ENCODE measurements at places on chromosomes 7 and 10.

DNA sequence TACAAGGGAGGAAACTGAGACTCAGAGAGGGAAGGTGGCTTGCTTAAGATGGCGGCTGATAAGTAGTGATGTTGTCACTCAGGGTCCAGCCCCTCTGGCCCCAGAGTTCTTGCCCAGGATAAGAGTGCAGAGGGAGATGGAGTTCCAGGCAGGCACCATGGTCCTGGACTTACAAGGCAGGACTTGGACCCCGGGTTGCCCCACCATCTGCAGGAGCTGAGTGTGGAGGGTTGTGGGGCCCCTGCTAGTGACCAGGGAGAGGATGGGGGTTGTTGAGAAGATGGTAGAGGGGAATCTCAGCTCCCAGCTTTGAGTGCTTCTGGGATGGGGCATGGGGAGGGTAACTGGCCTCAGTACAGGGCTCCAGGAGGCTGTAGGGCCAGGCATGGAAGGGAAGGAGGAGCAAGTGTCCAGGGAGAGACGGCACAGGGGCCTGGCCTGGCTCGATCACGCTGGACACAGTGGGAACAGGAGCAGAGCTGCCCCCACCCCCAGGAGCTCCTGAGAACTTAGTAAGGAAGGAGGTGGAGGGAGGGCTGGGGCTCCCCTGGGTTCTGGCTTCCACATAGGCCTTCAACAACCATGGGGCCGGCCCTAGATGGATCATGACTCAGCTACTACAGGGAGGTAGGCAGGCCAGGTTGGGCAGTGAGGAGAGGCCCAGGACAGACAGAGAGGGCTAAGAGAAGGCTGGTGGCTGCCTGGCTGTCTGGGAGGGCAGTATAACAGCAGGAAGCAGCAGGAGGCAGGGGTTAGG is 28.2 kb downstream of the PPIF start:
- H3K36me3 ChIP-seq: no peaks in the 10 kb centered on the region
- no peak overlapping the region for H3K4me3 ChIP-seq

DNA sequence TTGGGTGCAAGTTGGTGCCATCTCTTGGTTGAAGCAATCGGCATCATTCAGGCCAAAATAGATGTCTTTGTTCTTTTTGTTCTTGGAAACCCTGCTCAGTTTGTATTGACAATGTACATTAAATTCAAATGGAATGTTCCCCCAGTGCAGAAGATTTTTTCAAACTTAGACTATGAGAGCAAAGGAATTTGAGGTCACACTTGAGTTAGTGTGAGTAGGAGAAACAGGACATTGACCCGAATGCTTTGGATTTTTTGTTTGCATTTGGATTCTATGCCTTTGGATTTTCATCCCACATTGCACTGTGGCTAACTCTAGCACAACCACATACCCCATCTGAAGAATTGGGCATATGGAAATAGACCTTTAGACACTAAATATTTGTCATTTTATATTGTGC is 480.0 kb downstream of the GALNT17 start:
- no peak for DNase-seq
- no peak overlapping the region for H3K4me3 ChIP-seq
- no peaks in the 10 kb centered on the region for H3K36me3 ChIP-seq
- no peak overlapping the region for H3K27ac ChIP-seq
- H3K4me1 ChIP-seq: no peaks in the 10 kb centered on the region
- no peaks in the 10 kb centered on the region for H3K27me3 ChIP-seq

- H3K4me1 ChIP-seq: peaks cover 24% of the 10 kb centered on the region
- peak overlapping the region; percentile 84 for H3K27ac ChIP-seq
- peak; percentile 86 for DNase-seq
- peak overlapping the region; percentile 51 for H3K4me3 ChIP-seq
- no peaks in the 10 kb centered on the region for H3K27me3 ChIP-seq
Observed at GRCh38 chr7:105691680-105692564, 110.6 kb upstream of the EFCAB10 start.

DNA sequence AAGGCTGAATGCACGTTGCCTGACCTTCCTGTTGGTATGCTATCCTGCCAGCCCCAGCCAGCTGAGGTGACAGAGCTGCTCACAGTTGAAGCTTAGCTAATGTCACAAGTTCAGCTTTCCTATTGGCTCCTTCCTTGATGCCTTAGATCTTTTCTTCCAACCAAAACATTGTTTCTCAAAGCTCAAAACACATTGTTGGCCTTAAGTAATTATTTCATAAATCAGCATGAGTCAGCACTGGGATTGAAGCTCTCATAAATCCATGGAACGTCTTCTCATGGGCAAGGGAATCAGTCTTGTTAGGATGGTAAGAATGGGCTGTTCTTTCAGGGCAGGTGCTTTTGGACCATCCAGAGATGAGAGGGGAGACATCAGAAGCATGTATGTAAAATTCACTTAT is 128.1 kb upstream of the SAMD8 start:
- no peak overlapping the region for H3K27ac ChIP-seq
- H3K27me3 ChIP-seq: no peaks in the 10 kb centered on the region
- peaks cover 19% of the 10 kb centered on the region for H3K36me3 ChIP-seq
- no peaks in the 10 kb centered on the region for H3K4me1 ChIP-seq
- H3K4me3 ChIP-seq: no peak overlapping the region
- no peak for DNase-seq

GRCh38 chr7:159108941-159109652 is 35.6 kb downstream of the VIPR2 start:
- no peak overlapping the region for H3K4me3 ChIP-seq
- DNase-seq: no peak
- H3K36me3 ChIP-seq: peaks cover 69% of the 10 kb centered on the region
- no peaks in the 10 kb centered on the region for H3K4me1 ChIP-seq

GRCh38 chr7:116762971-116763370 is 91.0 kb downstream of the MET start:
- peaks cover 3% of the 10 kb centered on the region for H3K27me3 ChIP-seq
- DNase-seq: no peak
- no peak overlapping the region for H3K27ac ChIP-seq
- H3K4me3 ChIP-seq: no peak overlapping the region

DNA sequence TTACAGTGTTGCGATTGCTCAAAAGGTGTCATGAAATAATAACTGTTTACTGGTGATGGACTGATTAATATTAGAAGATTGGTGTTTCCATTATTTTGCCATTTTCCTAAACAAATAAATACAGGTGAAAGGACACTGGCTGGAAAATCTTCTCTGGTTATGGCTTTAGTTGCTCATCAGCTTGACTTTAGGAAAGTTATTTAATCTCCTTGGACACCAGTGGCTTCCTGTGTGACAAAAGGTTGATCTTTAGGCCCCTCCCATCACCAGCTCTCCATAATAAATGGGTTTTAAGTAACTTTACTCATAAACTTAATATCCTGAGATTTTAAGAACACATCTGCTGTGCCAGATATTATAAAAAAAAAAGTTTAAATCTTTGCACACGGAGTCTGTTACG is 737 bp downstream of the CABCOCO1 start:
- H3K27me3 ChIP-seq: no peaks in the 10 kb centered on the region
- H3K4me1 ChIP-seq: no peaks in the 10 kb centered on the region
- H3K36me3 ChIP-seq: no peaks in the 10 kb centered on the region
- no peak overlapping the region for H3K4me3 ChIP-seq

- H3K36me3 ChIP-seq: no peaks in the 10 kb centered on the region
- H3K4me3 ChIP-seq: no peak overlapping the region
- peak; percentile 80 for DNase-seq
- no peaks in the 10 kb centered on the region for H3K27me3 ChIP-seq
- H3K27ac ChIP-seq: no peak overlapping the region
- peaks cover 8% of the 10 kb centered on the region for H3K4me1 ChIP-seq
Observed at GRCh38 chr7:71733107-71733870, 601.3 kb downstream of the GALNT17 start.

- H3K27me3 ChIP-seq: no peaks in the 10 kb centered on the region
- no peak for DNase-seq
- H3K27ac ChIP-seq: no peak overlapping the region
- H3K4me1 ChIP-seq: no peaks in the 10 kb centered on the region
- H3K36me3 ChIP-seq: no peaks in the 10 kb centered on the region
- no peak overlapping the region for H3K4me3 ChIP-seq
Observed at GRCh38 chr10:35916791-35917190, 274.7 kb upstream of the FZD8 start.

GRCh38 chr7:33973231-33974015 is 68.1 kb downstream of the BMPER start:
- H3K36me3 ChIP-seq: no peaks in the 10 kb centered on the region
- no peak for DNase-seq
- H3K27me3 ChIP-seq: no peaks in the 10 kb centered on the region
- H3K4me3 ChIP-seq: no peak overlapping the region
- H3K4me1 ChIP-seq: no peaks in the 10 kb centered on the region
- H3K27ac ChIP-seq: no peak overlapping the region

DNA sequence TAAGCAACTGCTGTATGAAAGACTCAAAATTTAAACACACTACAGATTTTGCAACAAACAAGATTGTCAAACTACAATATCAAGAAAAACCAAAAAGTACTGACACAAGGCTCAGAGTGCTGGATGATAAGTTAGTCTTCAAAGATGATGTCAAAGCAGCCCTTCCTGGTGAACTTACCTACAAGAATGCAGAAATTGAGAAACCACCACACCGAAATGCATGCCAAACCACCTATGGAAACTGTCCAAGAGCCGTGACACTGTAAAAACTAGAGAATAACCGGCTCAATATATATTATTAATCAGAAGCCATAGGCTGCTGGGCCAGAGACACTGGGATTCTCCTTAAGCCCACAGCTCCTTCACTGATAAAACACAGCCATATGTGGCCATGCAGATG is 25.3 kb downstream of the DENND11 start:
- H3K4me1 ChIP-seq: no peaks in the 10 kb centered on the region
- H3K4me3 ChIP-seq: no peak overlapping the region
- peaks cover 29% of the 10 kb centered on the region for H3K36me3 ChIP-seq
- H3K27ac ChIP-seq: no peak overlapping the region
- DNase-seq: no peak

GRCh38 chr7:120993553-120994191 is 5.2 kb downstream of the CPED1 start:
- DNase-seq: no peak
- no peaks in the 10 kb centered on the region for H3K36me3 ChIP-seq
- H3K4me3 ChIP-seq: no peak overlapping the region
- peaks cover 30% of the 10 kb centered on the region for H3K4me1 ChIP-seq
- H3K27ac ChIP-seq: no peak overlapping the region

DNA sequence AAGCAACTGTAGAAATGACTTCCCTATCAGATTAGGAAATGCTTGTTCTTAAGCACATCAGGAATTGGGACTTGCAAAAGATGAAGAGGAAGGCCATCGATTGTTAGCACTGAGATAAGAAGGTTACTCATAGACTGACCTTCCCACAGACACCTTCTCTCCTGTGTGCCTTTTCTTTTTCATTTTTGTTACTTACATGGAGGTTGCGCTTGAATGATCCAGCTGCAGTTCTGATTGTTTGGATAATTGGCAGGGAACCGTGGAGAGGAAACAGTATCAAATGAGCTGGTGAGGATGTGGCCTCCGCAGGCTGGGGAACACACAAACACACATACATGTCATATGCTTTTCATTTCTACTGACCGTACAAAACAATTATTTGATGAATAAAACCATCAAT is 134.9 kb upstream of the RSU1 start:
- no peak overlapping the region for H3K27ac ChIP-seq
- H3K4me3 ChIP-seq: no peak overlapping the region
- H3K4me1 ChIP-seq: no peaks in the 10 kb centered on the region
- DNase-seq: no peak
- H3K36me3 ChIP-seq: no peaks in the 10 kb centered on the region

DNA sequence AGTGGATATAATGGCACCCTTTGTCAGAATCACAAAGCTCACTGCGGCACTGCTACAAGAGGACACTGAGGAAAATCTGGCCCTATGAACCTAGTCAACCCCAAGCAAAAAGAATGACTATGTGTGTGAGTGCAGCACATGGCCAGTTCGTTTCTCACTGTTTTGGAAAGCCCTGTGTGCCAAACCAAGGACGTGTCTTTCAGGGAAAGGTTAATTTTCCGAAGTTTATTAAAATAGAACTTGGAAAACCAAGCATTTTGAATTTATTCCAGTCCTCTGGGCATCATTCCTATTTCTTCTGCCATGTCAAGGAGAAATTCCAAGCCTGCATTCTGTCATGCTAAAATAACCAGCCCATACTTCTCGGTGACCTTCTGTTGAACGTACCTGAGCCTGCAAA is 471.8 kb downstream of the PLXDC2 start:
- H3K4me3 ChIP-seq: no peak overlapping the region
- no peaks in the 10 kb centered on the region for H3K36me3 ChIP-seq
- DNase-seq: no peak
- H3K27ac ChIP-seq: no peak overlapping the region

DNA sequence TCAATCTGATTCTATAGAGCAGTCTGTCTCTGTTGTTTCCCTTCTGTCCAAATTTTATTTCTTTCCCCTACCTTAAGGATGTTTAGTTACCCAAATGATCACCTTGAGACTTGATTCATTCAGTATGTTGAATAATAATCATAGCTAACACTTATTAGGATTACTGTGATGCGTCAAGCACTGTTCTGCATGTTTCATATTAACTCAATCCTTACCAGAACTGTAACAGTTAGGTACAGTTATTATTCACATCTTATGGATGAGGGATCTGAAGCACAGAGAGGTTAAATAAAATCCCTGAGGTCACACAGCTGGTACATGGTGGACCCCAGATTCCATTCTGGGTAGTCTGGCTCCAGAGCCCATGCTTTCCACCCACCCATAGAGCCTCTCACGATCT is 97.9 kb upstream of the SAMD8 start:
- no peak for DNase-seq
- no peak overlapping the region for H3K4me3 ChIP-seq
- H3K4me1 ChIP-seq: no peaks in the 10 kb centered on the region
- no peak overlapping the region for H3K27ac ChIP-seq
- H3K36me3 ChIP-seq: peaks cover 16% of the 10 kb centered on the region
- H3K27me3 ChIP-seq: no peaks in the 10 kb centered on the region

DNA sequence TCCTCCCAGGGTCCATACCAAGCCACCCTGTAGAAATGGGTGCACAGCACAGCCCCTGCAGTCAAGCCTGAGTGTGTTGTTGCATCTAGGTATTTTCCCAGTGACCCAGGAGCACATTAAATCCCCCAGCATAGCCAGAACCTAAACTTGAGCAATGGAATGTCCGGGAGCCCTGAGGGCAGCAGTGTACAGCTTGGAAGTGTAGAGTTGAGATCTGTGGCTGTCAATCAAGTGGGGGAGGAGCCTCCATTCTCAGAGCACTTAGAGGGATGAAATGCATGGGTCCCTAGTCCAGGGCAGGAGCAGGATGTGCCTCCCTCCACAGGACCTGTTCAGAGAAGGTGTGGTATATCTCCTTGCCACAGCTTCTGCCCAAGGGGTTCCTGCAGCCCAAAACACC is 885.1 kb downstream of the CCSER2 start:
- no peak for DNase-seq
- no peak overlapping the region for H3K4me3 ChIP-seq
- H3K27me3 ChIP-seq: no peaks in the 10 kb centered on the region

Data from DND-41 (cell line).